HTR-8/SVneo (cell line): ENCODE measurements at places on chromosomes 16 and 17.

GRCh38 chr17:39759204-39759603 lies 21.5 kb downstream of the GRB7 start:
- DNase-seq: no peak

GRCh38 chr17:62388856-62389255 lies 8.5 kb downstream of the EFCAB3 start:
- DNase-seq: no peak

DNA sequence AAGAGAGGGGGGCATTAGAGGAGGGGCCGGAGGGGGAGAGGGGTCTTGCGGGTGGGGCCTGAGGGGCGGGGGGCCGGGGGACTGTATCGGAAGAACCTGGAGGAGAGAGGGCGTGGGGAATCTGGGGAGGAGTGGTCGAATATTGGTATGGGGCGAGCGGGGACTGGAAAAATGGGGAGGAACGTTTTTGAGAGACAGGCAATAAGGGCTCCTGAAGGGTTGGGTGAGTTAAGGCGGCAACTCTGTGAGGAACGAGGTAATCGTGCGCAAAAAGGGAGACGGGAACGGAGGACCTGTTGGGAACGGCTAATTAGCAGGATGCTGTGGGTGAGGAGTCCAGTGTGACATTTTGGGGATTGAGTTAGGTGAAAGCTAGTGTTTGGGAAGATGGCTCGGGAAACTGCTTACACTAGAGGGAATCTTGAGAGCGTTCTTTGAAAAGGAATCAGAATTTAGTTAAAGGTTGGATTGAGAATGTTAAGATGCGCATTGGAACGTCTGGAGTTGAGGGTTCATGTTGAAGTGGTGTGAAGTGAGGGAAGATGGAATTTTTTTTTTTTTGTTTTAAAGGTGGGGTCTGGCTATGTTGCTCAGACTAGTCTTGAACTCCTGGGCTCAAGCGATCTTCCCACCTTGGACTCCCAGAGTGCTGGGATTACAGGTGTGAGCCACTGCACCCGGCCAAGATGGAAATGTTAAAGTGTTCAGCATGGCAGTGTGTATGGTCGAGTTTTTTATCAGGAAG lies 662 bp downstream of the WIPF2 start:
- peak; percentile 85 for DNase-seq

- no peak for DNase-seq
These were observed 24.5 kb downstream of the WDR45B start for GRCh38 chr17:82623707-82624106.

DNA sequence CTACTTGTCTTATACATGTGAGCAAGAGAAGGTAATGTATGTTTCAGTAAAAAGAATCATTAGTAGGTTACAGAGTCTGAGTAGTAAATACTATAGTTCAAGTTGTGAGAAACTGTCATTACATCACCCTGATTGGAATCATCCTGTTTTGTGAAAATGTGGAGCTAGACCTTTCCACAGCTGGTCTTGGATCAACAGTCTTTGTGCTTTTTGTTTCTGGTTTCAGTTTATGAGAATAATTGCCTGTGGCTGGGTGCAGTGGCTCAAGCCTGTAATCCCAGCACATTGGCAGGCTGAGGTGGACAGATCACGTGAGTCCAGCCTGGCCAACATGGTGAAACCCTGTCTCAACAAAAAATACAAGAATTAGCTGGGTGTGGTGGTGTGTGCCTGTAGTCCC lies 19.7 kb upstream of the SHISA9 start:
- DNase-seq: no peak

- no peak for DNase-seq
These were observed 12.4 kb downstream of the TOB1 start for GRCh38 chr17:50853781-50854180.

DNA sequence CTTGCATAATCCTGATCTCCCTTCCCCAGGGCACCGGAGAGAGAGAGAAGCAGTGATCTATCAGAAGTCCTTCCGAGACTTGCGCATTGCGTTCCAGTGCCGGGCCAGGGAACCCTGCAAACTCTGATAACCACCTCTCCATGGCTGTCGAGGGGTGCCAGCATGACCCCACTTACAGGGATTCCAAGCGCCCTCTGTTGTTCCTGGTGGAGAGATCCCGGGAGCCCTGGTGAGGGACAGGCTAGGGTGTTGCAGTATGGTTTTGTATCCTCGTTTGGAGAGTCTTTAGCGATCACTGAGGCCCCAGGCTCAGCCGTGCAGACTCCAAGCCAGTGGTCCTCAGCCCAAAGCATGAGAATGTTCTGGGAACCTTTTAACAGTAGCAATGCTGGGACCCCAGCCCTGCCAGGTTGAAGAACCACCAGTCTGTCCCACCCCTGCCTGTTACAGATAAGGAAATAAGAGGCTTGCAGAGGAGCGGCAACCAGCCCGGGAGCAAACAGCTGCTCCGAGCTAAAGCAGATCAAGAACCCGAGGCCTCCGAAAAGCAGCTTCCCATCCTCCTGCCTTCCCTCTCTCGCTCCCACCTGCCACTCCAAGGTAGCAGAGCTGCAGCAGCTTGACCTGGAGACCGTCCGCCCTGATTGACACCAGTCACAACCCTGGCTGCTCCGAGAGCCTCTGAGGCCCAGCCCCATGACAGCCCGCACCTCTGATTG lies 150.3 kb upstream of the RPL38 start:
- no peak for DNase-seq

- DNase-seq: peak; percentile 88
These were observed 7.2 kb downstream of the SRCIN1 start for GRCh38 chr17:38598536-38598935.

DNA sequence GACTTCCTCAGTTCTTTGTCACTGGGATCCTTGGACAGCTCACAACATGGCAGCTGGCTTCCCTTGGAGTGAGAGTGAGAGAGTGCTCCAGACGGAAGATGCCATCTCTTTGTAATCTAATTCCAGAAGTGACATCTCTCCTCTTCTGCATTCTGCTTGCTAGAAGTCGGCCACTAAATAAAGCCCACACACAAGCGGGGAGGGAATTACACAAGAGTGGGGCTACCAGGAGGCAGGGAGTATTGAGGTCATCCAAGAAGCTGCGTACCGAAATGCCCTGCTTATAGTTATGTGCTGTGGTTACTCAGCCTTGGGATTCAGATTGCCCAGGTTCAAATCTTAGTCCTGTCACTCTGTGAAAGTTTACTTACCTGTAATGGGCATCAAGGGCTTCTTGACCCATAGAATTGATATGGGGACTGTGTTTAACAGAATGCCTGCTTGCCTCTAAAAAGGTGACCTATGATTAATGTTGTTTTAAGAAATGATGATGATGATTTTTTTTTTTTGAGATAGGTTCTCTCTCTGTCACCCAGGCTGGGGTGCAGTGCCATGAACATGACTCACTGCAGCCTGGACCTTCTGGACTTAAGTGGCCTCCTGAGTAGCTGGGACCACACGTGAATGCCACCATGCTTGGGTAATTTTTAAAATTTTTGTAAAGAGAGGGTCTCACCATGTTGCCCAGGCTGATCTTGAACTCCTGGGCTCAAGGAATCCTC lies 120.9 kb upstream of the HS3ST2 start:
- DNase-seq: no peak

- no peak for DNase-seq
These were observed 101.9 kb upstream of the HSBP1 start for GRCh38 chr16:83705856-83706255.

GRCh38 chr16:54140057-54140787 lies 146.4 kb downstream of the IRX3 start:
- DNase-seq: no peak

DNA sequence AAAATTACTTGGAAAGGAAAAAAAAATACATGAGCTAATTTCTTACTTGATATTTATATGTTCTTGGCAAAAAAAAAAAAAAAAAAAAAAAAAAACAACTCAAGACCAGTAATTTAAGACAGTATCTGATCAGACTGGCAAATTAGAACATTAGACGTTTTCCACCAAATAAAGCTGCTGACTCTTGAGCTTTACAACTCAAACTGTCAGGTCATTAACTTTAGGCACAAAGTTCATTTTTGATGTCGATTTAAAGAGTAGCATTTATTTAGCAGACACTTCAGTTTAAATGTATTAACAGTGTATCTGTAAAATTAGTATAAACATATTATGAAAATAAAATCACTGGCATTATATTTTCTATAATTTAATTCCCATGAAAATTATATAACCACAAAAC lies 66.7 kb downstream of the NCOR1 start:
- no peak for DNase-seq

- DNase-seq: no peak
These were observed 16.2 kb upstream of the STAT3 start for GRCh38 chr17:42404326-42405055.

- no peak for DNase-seq
These were observed 49.7 kb upstream of the PMFBP1 start for GRCh38 chr16:72221630-72222024.

GRCh38 chr17:17876959-17877528 lies 40.3 kb upstream of the SREBF1 start:
- DNase-seq: no peak

GRCh38 chr17:40032322-40033320 lies 17.4 kb downstream of the CSF3 start:
- DNase-seq: no peak

- DNase-seq: no peak
These were observed 30.5 kb downstream of the SLC5A11 start for GRCh38 chr16:24876231-24876630.

DNA sequence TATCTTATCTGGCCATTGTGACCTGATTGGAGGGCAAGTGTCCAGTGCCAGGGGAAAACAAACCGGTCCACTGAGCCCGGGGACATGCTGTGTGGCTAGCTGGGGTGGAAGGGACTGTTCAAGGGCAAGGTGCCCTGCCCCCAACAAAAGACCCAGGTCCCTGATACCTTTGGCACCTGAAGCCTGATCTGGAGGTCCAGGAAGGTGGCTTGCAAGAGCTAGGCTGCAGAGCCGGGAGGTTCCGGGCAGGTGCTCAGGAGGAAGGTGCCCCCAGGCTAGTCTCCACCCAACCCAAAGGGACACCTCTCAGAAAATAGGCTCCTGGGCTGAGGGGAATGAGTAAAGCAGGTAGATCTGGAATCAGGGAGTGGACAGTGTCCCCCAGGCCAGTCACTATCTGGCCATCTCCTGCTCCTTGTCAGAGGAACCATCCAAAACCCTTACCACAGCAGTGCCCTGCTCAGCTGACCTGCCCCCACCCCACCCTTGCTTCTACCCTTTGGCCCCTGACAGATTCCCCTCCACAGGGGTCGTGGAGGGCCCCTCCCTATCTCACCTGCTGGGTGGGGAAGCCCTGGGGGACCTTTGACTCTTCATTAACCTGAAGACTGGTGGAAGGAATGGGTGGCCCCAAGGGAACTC lies 6.2 kb downstream of the NAT9 start:
- no peak for DNase-seq

- no peak for DNase-seq
These were observed 120.7 kb downstream of the STXBP4 start for GRCh38 chr17:55089256-55089655.

- DNase-seq: no peak
These were observed 85.7 kb downstream of the DNAH17 start for GRCh38 chr17:78491236-78492115.

DNA sequence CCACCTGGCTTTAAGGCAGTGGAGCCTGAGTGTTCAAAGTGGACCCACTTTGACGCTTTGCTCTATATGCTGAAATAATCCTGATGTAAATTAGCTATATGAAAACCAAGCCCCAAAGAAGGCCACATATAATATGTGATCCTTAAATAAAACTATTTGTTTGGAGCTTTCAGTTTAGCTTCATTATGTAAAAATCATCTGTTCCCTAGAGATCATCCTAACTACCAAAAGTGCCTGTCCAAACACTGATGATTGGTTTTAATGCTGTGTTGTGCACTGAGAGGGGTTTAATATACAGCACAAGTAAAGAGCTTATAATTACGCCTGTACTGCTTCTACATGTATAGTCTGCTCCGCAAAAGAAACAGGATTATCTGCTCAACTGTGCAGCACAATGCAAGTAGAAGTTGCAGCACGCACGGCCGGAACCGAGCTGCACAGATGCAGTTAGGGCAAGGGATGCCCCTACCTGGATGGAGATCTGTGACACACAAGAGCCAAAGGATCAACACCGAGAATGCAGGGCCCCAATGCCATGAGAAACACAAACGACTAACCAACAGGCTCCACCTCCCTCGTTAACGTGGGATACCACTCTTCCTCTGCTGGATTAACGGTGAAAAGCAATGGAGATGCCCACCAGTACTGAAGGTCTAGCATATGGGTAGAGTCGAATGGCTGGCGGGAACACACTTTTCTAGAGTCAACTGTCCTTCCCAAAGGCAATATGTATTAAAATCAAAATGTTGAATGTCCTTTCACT lies 20.5 kb downstream of the USP7 start:
- no peak for DNase-seq

DNA sequence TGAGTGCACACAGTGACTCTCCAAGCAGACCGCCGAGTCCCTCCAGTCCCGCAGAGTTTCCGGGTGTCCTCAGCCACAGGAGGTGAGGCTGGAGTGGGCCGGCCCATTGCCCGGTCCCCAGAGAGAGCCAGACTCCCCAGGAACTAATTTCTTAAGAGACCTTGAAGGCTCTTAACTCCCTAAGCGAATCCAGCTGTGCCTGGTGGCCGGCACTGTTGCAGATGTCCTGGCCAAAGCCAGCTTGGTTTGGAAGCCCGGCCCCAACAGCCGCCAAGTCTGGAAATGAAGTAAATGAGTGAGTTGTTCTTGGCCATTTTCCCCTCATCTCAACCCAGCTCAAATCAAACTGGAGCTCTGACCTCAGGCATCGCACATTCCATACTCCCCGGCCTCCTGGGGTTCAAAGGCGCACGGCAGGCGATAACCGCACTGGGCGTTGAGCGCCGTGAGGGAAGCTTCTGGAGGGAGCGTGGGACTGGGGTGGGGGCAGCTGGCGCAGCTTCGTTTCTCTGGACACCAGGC lies 42.0 kb downstream of the CMIP start:
- no peak for DNase-seq

DNA sequence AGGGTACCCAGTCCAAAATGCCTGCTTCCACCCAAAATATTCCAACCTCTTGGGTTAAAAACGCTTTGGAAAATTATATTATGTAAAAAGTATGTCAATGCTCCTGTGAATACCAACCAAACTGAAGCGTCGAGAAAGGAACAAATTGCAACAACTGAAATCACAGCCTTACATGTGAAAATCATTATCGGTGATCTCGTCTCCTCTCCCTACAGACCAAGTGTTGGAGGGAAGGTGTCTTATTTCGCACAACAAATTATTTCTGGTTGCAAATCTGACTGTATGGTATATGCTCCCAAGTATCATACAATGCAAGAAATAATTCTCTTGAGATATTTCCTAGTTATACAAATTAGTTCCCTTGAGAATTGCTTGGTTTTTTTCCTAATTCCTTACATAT lies 89.3 kb upstream of the CDYL2 start:
- no peak for DNase-seq

GRCh38 chr17:39525801-39526506 lies 64.7 kb downstream of the CDK12 start:
- DNase-seq: no peak
